Iris pigment epithelial cell (primary cell): ENCODE measurements at places on chromosomes 5 and 9.
A peak's percentile ranks its signal among the peaks of the same experiment; 100 is the strongest.

DNA sequence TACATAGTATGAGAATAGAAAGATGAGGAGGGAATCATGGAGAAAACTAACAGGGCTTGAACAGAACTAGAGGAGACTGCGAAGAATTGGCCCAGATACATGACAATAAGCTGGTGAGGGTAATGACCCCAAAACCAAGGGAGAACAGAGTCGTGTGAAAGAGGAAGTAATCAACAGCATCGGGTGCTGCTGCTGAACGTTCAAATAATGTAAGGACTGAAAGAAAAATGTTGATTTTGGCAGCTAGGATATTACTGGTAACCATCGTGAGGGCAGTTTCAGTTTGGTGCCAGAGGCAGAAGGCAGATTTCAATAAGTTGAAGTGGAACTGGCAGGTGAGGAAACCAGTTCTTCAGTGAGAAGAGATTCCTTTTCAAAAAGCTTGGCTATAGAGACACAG is 66.8 kb upstream of the SMC2 start:
- DNase-seq: no peak

GRCh38 chr5:93575461-93576414 is 5.3 kb downstream of the NR2F1-AS1 start:
- DNase-seq: peak; percentile 27

DNA sequence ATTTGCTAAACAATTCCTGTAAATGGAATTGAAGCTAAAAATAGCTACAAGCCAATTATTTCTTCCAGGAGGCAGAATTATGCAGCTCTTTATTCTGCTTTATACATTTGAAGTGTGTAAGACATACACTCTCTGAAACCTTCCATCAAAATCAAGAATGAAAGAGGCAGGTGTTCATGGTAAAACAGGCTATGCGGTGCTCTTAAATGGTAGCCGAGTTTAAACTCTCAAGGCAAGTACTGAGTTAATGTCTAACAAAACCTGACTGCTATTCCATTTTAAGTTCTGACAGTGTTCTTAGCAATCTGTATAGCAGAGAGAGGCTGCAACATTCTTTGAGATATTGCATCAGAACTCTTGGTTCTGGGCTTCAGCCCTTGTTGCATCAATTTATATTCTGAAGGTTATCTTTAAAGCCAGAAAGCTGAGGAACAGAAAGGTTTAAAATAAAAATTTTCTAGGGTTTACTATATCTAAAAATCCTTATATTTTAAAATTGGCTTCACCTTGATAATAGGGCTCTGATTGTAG is 248.3 kb upstream of the CCNG1 start:
- DNase-seq: no peak

GRCh38 chr5:62432621-62433064 is 20.1 kb downstream of the IPO11 start:
- peak; percentile 22 for DNase-seq
